Activated T-helper 1 cell treated with anti-CD3 and anti-CD28 coated beads, Interleukin-12 subunit alpha, Interleukin-12 subunit beta, Interleukin-2, Interleukin-4 antibody, amounts not matched to agents 30 ng/mL and 10 ng/mL and 1 ng/mL, durations not matched to agents 14 hours and 24 hours and 36 hours (primary cell): ENCODE measurements at places on chromosomes 3 and 15.

DNA sequence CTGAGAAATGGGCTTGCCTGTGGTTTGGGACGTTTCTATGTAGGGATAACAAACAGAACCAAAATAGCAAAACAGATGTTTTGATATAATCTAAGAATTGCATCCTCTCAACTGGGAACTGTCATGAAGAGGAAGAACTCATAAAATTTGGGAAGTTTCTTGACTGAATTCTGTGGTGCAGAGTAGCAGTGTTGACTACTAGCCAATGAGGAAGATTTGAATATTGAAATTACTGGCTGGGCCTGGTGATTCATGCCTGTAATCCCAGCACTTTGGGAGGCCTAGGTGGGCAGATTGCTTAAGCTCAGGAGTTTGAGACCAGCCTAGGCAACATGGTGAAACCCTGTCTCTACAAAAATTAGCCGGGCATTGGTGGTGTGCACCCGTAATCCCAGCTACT, 42.2 kb downstream of the ZNF609 start:
- DNase-seq, result no peak

DNA sequence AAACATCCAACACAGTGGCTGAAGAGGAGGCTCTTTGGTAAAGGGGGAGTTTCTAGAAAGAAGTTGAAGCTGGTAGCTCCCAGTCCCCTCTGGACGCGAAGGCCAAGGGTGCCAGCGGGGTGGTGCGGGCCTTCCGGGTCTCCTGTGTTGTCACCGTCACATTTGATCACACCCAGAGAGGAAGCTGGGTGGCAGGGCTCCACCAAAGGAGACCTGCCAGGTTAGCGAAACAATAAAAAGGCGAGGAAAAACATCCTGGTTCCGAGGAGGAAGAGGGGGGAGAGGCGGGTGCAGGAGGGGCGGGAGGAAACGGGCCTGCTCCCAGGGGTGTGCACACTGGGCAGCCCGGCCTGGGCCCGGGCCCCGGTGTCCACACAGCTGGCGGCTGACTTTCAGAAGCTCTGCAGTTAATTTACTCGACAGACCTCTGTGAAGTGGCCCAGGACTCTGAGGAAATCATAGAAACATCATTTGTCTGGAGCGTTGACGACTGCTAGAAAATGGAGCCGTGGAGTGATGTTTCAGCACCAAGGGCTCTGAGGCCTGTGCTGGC, 12.1 kb downstream of the HEG1 start:
- no peak for DNase-seq

- DNase-seq, result no peak
These were observed 283.3 kb downstream of the FEZF2 start for GRCh38 chr3:62090066-62090465.

DNA sequence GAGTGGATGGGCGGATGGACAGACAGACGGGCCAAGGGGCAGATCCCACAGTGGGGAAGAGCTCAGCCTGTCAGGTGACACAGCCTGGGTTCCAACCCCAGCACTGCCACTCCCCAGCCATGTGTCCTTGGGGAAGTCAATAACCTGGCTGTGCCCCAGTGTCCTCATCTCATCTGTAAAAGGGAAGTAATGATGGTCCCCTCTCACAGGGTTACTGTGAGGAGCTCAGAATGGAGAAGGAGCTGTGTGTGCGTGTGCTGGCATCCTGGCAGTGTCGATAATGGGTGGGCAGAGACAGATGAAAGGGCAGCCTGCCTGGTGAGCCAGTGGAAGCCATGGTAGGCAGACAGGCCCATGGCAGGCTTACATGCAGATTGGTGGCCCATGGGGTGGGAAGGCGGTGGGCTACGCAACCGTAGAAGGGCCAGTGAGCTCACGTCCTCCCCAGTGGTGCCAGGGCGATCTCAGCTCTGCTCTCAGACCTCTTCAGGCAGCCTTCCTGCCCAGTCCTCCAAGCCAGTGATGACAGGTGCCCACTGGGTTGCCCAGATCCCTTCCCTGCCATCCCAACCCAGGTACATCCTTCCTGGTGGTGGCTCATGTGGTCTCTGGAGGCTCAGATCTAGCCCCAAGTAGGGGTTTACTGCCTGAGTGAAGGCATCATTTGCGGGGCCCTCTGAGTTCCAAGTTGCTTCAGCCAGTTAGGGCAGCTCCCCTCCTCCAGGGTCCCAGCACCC, 2.3 kb upstream of the DNAJB8 start:
- DNase-seq, result no peak

DNA sequence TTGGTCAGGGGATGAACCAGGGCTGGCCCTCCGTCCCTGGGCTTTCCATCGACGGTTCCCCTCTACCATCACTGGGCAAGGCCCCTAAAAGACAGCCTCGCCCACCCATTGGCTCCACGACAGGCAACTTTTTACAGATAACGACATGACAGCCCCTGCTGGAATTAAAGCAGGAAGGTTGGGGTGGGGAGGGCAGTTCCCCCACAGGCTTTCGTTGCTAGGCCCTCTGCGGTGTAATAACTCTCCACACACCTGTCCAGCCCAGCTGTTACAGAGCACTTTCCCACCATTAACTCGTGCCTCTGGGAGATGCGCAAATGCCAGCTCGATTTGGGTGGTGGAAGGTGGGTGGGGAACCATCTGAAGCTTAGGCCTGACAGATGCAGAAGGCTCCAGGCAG, 264.2 kb upstream of the TLE3 start:
- DNase-seq, result no peak

GRCh38 chr3:187051066-187051465, 88.2 kb downstream of the RPL39L start:
- no peak for DNase-seq

DNA sequence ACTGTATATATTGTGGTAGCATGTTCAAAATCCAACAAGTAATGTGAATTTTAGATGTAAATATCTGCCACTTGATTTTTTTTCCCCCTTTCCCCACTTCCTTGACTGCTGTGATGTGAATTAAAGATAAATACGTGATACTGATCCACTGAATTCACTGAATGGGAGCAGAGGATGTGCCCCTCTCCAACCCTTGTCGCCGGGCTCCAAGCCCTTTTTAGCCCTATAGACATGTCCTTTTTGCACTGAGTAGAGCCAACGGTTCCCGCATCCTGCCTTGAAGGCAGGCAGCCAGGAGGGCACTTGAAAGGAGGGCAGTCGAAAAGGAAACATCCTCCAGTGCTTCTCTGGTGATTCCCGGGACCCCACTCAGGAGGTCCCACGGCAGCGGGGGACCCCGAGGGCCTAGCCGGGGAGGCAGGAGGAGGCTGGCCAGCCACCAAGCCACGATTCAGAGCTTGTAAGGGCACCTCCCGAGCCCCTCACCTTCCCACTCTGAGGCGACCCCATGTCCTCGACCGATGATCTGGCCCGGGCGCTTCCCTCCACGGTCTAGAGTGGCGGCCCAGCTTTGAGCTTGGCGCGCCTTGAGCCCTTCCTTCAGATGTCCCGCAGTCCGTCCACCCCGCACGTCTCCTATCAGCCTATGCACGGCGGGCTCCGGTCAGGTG, 901 bp upstream of the MANF start:
- no peak for DNase-seq

- no peak for DNase-seq
These were observed 52.6 kb upstream of the ULK4 start for GRCh38 chr3:42014458-42014920.

DNA sequence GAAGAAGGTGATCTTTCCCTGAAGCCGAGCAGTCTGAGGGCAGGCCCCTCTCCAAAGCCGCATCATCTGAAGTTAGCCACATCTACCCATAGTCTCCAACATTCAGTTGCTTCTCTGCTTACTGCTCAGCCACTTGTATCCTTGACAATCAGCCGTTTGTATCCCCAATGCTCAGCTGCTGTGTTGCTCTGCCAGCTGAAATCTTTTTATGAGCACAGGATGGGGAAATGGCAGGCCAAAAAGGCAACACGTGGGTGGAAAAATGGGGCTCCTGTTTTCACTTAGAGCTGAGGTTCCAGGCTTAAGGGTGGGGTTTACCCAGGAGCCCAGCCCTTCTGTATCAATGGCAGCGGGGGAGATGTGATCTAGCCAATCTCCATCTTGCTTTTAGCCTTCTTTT, 36.3 kb downstream of the METTL6 start:
- no peak for DNase-seq

GRCh38 chr15:83746231-83746630, 92.3 kb downstream of the ADAMTSL3 start:
- DNase-seq, result no peak

GRCh38 chr3:195537995-195538394, 5.1 kb downstream of the PPP1R2 start:
- peak; percentile 40 for DNase-seq

DNA sequence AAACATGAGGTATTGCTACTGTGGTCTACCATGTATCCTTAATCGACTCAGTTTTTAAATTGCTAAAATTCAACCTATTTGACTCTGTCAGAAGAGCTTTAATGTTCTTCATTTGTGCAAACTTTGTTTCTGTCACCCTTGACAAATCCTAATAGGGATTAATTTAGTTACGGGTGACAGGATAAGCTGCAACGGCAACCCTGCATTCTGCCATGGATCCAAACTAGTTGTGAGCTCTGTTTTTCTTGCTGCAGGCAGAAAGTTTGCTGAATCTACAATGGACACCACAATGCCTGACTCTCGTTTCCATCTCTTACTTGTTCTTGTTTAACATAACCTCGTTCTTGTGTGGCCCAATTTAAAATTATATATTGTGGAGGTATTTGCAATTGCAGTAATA, 352.3 kb downstream of the ROBO2 start:
- no peak for DNase-seq

DNA sequence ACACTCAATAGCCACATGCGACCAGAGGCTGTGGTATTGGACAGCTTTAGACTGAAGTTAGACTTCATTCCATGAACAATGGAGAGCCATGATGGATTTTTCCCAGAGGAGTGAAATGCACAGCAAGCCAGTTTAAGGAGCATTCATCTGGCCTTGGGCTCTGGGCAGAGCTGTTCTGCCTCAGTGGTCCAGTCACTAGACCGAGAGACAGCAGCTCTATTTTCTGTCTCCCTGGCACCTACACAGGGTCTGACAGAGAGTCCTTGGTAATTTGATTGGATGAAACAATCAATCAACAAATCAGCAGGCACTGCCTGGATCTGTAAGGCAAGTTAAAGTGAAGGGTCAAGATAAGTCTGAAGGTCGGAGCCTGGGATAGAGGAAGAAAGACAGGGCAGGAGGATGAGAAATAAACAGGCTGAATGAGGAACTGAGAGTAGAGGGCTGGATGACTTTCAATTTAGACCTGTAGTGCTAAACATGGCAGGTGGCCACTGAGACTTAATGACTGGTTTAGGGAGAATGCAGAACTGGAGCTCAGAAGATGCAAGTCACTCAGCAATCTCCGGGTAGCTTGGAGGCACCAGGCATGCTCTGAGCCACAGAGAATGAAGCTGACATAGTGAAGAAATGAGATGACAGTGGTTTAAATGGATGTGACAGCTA, 98.5 kb upstream of the SLC25A36 start:
- no peak for DNase-seq

DNA sequence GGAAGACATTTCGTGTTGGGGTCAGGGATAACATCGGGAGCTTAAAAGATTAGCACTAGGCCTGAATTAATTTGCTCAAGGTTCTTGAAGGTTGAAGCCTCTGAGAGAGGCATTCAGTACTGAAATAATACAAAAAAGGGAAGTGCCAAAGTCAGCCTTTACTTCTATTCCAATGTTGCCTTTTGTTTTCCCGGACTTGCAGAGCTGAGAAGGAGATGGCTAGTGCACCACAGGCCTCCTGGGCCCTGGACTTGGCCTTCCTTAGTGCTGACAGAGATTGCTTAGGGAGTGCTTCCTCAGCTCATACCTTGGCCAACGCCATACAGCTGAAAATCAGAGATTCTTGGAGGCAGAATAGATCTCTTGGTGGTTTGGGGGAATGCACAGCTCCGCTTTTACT, 333.6 kb upstream of the TBL1XR1 start:
- DNase-seq, result no peak

- DNase-seq, result no peak
These were observed 3.7 kb upstream of the B3GALNT1 start for GRCh38 chr3:161108840-161109239.

DNA sequence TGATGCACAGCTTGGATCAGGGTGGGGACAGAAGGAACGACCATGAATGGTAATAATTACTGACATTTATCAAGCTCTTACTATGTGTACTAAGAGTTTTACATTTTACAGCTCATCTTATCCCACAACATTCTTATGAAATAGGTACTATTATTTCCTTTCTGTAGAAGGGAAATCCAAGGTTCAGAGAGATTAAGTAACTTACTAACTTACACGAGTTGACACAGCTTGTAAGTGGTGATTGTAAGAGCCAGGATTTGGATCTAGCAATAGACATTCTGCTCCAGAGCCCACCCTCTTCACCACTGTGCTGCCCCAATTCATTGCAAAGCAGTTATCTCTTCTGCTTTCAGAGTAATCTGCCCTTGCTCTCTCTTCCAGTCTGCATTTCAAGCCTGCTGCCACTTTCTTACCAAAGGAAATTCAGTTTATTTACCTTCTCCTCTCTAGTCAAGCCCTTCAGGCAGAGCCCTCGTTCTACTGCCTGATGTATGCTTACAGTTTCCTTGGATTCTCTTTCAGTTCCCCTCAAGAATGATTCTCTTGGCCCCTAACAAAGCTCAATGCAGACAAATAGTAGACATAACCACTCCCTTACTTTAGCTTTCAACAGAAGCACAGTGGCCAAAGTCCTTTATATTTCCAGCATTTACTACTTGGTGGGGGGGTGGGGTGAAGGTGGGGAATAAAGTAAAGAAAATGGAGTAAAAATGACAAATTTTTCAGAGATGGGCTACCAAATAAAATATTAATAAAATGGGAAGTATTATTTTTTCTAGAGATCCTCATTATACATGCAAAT, 65.8 kb downstream of the ATP8B4 start:
- DNase-seq, result no peak

- DNase-seq, result no peak
These were observed 56.5 kb downstream of the SIDT1 start for GRCh38 chr3:113588806-113589205.

GRCh38 chr3:156472150-156472549, 82.8 kb downstream of the SSR3 start:
- DNase-seq, result no peak

GRCh38 chr15:81914734-81915256, 131.0 kb downstream of the MEX3B start:
- no peak for DNase-seq

- DNase-seq, result no peak
These were observed 56.7 kb downstream of the CCNL1 start for GRCh38 chr3:157103280-157103679.

DNA sequence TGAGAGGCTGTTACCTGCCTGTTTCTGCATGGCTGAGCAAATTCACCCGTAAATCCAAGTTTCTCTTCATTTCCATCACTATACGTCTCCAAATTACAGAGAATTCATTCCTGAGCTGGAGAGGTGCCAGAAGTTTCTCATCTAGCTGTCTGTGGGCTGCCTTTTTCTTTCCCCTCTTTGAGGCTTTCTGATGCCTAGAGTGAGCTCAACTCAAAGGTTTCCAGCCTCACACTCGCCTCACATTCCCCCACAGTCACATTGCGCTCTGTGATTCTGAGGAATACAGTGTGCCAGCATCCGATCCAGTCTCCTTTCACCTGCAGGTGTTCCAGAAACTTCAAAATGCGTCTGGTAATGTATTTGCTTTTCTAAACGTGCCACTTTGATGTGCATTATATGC, 267.2 kb downstream of the MFSD1 start:
- no peak for DNase-seq

- DNase-seq, result no peak
These were observed 1.3 kb downstream of the PLCH1 start for GRCh38 chr3:155743606-155744005.
